Stimulated activated CD8-positive, alpha-beta memory T cell treated with anti-CD3 and anti-CD28 coated beads, Interleukin-7, amount 100 ng/mL, for 4 hours (primary cell): ENCODE measurements at places on chromosomes 6 and 20.

- DNase-seq = no peak
Measured at GRCh38 chr6:111943726-111944125, 70.5 kb upstream of the FYN start.

DNA sequence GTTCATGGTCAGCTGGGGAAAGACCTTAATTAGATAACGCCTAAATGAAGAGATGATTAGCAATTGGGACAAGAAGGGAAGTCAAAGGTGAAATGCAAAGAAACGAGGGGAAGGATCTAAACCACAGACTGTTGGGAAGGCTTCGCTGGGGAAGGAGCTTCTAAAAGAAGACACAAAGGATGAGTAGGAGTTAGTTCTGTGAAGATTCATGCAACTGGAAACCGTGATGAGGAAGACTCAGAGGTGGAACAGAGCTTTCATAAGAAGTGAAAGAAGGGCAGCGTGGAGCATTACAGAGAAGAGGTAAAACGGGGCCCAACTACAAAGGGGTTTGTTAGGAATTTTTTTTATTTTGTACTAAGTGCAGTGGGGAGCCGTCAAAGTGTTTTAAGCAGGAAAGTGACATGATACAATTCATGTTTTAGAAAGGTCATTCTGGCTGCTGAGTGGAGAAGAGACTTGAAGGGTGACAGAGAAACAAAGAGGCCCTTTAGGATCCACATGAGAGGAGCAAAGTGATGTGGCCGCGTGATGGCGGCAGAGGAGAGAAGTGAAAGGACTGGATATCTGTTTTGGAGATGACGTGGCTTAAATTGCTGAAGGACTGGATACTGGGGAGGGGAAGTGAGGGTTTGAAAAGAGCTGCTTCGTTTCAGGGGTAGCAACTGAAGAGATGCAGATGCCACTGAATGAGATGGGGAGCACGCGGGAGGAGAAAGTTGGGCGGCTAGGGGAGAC is 33.6 kb downstream of the TTI1 start:
- DNase-seq = no peak

DNA sequence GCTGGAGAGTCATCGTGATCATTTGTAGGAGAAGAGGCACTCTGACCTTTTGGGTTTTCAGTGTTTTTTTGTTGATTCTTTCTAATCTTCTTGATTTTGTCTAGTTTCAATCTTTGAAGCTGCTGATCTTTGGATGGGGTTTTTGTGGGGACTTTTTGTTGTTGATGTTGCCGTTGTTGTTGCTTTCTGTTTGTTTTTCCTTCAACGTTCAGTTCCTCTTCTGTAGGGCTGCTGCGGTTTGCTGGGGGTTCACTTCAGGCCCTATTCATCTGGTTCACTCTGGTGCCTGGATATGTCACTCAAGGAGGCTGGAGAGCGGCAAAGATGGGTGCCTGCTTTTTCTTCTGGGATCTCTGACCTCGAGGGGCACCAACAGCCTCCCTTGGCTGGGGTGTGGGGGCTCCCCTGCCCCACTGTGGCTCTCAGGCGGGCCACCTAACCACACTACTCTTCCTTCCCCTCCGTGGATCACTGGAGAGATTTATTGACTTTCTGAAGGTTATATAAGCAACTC is 21.5 kb upstream of the TMEM244 start:
- DNase-seq = no peak

DNA sequence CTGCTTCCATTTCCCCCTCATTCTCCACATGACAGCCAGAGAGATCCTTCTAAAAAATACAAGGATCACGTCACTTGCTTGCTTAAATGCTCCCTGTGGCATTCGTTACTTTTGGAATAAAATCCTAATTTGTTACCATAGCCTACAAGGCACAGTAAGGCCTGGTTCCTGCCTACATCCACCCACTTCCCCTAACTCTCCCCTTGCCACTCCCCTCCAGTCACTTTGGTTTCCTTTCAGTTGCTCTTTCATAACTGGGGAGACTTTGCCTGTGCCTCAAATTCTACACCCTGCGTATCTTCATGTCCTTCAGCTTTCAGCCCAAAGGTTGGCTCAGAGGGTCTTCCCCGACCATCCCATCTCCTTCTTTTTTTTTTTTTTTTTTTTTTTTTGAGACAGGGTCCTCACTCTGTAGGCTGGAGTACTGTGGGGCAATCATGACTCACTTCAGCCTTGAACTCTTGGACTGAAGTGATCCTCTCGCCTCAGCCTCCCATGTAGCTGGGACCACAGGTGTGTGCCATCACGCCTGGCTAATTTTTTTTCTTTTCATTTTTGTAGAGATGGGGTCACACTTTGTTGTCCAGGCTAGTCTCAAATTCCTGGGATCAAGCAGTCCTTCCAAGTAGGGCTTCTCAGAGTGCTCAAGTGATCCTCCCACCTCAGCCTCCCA is 12.5 kb downstream of the ID1 start:
- DNase-seq = no peak

DNA sequence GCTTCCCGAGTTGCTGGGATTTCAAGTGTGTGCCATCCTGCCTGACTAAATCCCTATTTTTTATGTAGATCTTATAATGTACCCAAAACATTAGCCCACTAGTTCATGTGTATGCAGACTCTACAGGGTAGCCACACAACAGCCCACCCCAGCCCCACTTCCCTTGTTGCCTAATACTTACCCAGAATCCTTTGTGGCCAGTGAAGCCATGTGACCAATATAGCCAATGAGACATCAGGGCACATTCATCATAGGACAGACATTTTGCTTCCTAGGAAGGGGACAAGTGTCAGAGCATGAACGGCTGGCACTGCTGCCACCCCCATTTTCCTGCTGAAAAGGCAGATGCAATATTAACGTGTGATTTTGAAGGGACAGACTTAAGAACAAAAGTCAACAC is 36.0 kb upstream of the TCP11 start:
- no peak for DNase-seq

GRCh38 chr6:169498916-169499513 is 202.8 kb downstream of the WDR27 start:
- no peak for DNase-seq

- DNase-seq = no peak
Measured at GRCh38 chr6:37551867-37552266, 52.2 kb upstream of the CCDC167 start.

DNA sequence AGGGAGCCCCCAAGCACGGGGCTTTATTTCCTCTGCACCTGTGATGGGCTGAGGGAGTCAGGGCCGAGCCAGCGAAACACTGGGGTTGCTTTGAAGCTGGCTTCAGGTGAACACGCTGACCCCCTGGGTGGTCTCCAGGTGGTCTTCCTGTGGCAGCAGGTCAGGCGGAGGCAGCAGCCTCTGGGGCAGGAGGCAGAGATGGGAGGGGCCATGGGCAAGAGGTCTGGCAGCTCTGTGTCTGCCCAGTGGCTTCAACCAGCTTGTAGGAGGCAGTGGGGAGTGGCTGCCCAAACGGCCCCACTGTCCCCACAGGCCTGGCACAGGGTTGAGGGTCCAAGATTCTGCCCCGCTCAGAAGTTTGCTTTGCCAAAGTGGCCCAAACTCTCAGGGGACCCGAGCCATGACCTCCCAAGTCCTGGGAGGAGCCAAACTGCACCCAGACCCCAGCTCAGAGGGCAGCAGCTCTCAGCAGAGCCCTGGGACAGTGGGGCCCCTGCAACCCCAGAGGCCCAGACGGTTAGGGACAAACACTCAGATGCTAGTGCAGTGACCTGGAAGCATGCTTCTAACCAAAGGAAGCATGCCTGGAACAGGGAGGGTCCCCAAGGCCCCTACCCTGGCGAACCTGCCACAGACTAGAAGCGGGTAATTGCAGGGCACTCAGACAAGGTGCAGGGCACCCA is 15.3 kb downstream of the NTSR1 start:
- DNase-seq = no peak

GRCh38 chr6:30615219-30615957 is 1.7 kb downstream of the PPP1R10 start:
- DNase-seq = no peak

- DNase-seq = no peak
Measured at GRCh38 chr6:24227556-24227955, 101.5 kb downstream of the NRSN1 start.

DNA sequence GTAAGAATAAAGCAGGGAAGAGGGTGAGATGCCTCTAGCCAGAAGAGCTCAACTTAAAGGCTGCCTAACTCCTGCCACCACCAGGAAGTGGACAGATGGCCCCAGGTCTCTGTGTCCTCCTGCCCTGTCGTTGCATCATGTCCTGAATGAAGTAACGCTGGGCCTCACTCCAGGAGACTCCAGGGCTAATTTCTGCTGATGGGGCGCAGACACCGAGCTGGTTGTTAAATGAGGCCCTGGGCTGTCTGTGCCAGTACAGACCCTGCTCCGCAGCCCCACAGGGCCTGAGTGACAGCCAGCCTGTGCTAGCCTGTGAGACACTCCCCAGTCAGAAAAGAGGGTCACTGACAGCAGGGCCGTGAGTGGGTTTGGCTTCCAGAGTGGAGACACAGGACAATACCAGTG is 6.5 kb downstream of the IP6K3 start:
- DNase-seq = no peak

DNA sequence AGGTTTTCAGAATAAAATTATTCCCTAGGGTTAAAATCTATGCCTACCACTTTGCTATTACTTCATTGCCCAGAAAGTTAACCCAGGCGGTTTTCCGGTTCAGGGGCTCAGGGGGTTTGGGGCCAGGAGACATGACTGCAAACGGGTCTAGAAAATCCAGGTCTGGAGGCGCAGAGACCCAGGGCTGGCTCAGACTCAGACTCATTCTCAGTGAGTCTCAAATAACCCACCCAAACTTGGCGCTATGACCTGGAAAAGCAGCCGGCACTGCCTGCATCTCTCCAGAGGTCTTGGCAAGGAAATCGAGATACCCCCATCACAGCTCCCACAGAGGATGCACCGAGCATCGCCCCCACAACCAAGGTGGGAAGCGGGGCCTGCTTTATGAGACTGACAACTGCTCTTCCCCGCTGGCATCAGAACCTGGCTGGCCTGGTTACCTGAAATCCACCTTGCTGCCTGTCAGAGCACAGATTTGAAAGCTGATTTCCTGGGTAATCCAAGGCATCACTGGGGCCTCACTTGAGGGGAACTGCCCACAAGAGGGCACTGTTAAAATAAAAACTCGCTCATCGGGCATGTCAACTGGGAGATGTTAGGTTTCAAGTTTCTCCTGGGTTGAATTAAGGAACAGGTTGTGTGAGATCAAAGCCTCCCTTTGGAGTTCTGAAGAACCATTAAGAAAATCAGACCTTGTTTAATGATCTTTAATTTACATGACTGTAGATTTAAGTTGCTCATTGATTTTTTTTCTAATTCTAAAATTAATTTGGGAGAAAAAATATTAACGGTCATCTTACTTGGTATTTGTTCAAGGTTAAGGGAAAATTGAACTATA is 55.1 kb downstream of the KIF16B start:
- no peak for DNase-seq

GRCh38 chr6:56314683-56315523 is 67.5 kb upstream of the COL21A1 start:
- DNase-seq = no peak

DNA sequence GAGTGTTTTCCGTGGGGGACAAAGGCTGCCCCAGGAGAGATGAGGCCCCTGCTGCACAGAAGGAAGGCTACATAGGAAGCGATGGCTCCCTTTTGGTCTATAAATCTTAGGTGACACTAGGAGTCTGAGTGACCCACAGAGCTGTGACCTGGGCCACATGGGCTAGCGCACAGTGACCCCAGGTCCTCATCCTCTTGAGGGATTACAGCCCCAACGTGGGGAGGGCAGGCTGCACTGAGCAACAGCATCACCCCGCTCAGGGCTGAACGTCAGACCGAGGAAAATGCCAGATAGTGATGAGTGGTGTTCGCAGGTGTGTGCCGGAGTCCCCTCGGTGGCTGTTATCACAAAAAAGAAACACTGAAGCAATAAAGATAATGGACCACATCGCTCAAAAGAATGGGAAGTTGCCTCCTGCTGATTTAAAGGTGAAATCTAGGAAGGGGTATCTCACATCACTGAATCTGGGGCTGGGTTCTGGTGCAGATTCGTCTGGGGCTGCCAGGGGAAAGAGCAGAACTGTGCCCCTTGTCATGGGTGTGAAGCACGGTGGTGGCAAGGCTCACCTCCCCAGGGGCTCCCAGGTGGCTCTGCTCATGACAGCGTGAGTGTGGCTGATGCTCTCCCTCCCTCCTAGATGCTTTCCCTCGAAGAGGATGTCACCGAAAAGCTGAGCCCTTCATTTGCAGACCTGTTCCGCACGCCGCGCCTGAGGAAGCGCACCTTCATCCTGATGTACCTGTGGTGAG is 14.5 kb downstream of the SLC22A1 start:
- DNase-seq = no peak

- DNase-seq = no peak
Measured at GRCh38 chr20:9401371-9401770, 113.0 kb upstream of the LAMP5 start.

GRCh38 chr6:105258816-105259215 is 79.0 kb upstream of the POPDC3 start:
- DNase-seq = no peak

DNA sequence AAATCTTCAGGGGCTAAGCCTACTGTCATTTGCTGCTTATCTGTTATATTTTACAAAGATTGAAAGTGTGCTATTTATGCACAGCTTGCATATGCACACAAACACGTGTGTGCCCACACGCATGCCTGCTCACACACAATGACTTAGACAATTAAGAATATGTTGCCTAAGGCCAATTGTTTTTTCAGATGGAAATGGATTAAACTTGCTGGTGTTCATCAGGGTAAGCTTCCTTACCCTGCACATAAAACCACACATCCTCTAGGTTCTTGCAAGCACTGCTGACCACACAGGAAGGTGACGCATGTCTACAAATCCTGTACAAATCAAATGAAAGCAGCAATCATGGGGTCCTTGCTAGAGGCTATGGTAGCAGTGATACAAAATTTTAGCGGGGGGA is 58.4 kb downstream of the GJA10 start:
- peak; percentile 53 for DNase-seq

- no peak for DNase-seq
Measured at GRCh38 chr6:119552021-119552420, 202.5 kb upstream of the MAN1A1 start.

DNA sequence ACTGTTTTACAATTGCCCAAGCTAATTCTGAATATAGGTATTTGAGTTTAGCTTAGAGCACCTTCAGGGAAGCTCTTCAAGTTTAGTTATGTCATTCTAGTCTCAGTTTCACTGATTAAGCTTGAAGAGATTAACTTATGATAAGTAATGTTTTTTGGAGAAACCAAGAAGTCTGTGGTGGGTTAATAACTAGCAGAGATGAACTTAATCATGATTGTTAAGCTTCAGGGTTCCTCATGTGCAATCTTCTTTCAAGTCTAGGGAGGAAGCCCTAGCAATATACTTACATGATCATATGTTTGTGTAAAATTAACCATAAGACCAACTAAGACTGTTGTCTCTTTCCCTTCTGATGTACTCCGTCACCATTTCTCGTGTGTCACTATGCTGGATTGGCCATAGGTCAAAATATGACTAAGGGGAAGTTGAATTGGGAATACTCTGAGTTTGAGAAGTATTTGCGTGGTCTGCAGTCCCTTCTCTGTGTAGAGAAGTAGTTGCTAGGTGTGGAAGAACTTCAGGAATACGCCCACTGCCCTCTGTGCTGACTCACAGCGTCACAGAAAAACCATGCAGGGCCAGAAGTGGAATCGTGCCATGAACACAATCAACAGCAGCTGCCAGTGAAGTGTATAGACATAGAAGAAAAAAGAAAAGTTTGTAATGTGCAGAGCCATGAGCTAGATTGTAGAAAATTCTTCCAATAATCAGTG is 88.3 kb downstream of the SH3BGRL2 start:
- DNase-seq = no peak
